Endothelial cell of coronary artery (primary cell): ENCODE measurements at places on chromosomes 12 and 14. TPM values are rescaled to one million over a fixed set of nuclear protein-coding genes. Genes with fewer than 3 reads are reported as not detected.

PTPRQ gene
- total RNA-seq = 0.28 TPM in 1 of 2 replicates, not detected in the other

LRP1 gene
- 4.1 and 46.5 TPM in 2 replicates for total RNA-seq

GUCY2C gene
- total RNA-seq = not detected in 2 replicates

ZNF219 gene
- 2.5 and 2.8 TPM in 2 replicates for total RNA-seq

FOXM1 gene
- total RNA-seq = 5.3 and 6.2 TPM in 2 replicates

OLR1 gene
- total RNA-seq = not detected in 2 replicates

PLCZ1 gene
- total RNA-seq = 0.18 TPM in 1 of 2 replicates, not detected in the other

USP44 gene
- 0.63 and 0.85 TPM in 2 replicates for total RNA-seq

KRT86 gene
- 0.85 TPM in 1 of 2 replicates, not detected in the other for total RNA-seq

AQP2 gene
- not detected in 2 replicates for total RNA-seq
